ENCODE measurements at places on chromosomes 12 and 14.

DNA sequence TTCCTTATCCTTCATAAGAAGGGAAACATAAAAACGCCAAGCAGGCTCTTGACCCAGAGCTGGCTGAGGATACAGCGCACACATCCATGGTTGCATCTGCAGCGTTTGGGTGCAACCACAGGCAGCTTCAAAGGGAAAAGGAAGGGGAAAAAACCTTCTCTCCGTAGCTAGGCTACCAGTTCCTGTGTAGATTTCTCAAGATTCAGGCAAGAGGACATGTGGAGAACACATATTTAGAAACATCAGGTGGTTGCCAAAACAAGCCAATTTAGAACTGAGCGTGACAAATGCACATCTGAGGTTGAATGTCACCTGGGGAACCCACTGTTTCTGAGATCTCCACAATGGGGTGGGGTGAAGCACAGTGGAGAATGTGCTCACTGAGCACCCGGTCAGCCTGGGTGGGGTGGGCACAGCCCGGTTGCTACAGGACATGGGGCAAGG, 78.3 kb upstream of the BDKRB2 start:
- peaks cover 16% of the 10 kb centered on the region for H3K4me1 ChIP-seq
- DNase-seq, result no peak
- no peak overlapping the region for H3K27ac ChIP-seq
- H3K27me3 ChIP-seq, result no peaks in the 10 kb centered on the region
- H3K4me3 ChIP-seq, result no peak overlapping the region

GRCh38 chr12:18591473-18591872, 146.3 kb downstream of the PLCZ1 start:
- H3K27me3 ChIP-seq, result no peaks in the 10 kb centered on the region
- no peaks in the 10 kb centered on the region for H3K4me1 ChIP-seq
- no peak overlapping the region for H3K4me3 ChIP-seq
- DNase-seq, result no peak
- H3K27ac ChIP-seq, result no peak overlapping the region

- DNase-seq, result no peak
- no peaks in the 10 kb centered on the region for H3K36me3 ChIP-seq
- peaks cover 11% of the 10 kb centered on the region for H3K4me1 ChIP-seq
- no peak overlapping the region for H3K27ac ChIP-seq
These were observed 417.0 kb downstream of the DPF3 start for GRCh38 chr14:72476657-72477499.

GRCh38 chr12:40552868-40553267, 139.4 kb upstream of the CNTN1 start:
- H3K4me1 ChIP-seq, result no peaks in the 10 kb centered on the region
- no peak for DNase-seq
- H3K4me3 ChIP-seq, result no peak overlapping the region

DNA sequence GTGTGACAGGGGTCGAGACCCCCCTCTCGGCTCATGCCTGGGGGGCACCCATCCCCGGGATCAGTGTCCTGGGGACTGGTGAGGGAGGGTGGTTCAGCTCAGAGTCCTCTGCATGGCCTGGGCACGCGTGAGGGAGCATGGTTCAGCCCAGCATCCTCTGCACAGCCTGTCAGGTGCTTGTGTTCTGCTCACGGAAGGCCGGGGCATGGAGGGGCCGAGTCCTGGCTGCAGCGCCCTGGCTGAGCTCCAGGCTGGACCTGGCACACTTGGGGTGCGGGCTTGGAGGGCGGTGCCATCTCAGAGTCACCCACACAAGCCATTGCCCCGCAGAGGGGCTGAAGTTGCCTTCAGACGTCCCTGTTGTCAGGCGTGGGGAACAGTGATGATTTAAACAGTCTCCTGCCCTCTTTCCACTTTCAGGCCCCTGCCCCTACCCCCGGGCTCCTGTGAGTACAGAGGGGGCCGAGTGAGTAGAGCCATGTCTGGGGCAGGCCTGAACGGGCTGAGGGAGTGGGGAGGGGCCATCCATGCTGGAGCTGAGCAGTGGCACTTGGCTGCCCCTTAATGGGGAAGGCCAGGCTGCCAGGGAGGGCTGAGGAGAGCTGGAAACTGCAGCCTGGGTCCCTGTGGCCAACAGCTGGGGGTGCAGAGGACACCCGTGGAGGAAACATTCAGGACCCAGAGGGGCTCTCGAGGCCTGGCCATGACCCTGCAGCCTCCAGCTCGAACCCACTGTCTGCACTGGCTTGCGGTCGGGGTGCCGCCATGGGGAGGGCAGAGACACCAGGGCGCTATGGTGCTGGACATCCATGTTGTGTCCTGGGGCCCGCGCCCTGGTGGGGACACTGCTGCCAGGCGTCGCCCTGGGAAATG, 22.5 kb downstream of the FBRSL1 start:
- H3K27me3 ChIP-seq, result no peaks in the 10 kb centered on the region
- H3K36me3 ChIP-seq, result no peaks in the 10 kb centered on the region
- no peak overlapping the region for H3K27ac ChIP-seq
- no peak for DNase-seq
- H3K4me3 ChIP-seq, result no peak overlapping the region
- no peaks in the 10 kb centered on the region for H3K4me1 ChIP-seq

DNA sequence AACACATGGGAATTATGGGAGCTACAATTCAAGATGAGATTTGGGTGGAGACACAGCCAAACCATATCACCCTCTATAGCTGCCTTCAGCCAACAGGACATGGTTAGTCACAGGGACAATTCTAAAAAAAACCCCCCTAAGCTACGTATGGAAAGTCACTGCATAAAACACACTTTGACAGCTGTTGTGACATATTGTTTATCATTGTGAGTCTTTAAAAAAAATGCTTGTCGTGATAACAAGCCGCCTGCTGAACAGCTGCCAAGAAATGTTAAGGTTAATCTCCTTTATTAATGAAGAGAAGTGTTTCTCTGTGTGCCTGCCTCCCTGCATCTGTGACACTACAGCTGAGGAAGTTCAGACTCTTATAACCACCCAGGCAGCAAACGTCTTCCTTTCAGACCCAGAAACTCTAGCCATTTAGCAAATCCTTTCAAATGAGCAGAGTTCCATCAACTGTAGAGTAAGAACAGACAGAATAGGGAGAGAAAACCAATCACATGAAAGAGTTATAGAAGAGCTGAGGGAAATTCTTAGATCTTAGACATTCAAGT, 1459.6 kb upstream of the TMEM132C start:
- DNase-seq, result no peak
- no peaks in the 10 kb centered on the region for H3K36me3 ChIP-seq
- no peak overlapping the region for H3K4me3 ChIP-seq
- no peaks in the 10 kb centered on the region for H3K4me1 ChIP-seq
- no peak overlapping the region for H3K27ac ChIP-seq
- no peaks in the 10 kb centered on the region for H3K27me3 ChIP-seq

DNA sequence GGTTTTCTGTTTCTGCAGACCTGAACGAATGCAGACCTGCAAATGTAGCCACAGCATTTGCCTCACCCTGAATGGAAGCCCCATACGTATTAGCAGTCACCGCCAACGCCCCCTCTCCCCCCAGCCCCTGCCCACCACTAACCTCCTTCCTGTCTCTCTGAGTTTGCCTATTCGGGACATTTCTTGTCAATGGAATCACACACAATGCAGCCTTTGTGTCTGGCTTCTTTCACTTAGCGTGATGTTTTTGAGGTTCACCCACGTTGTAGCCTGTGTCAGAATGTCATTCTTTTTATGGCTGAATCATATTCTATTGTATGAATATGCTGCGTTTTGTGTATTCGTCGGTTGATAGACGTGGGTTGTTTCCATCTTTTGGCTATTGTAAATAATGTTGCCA, 178.6 kb downstream of the AACS start:
- no peaks in the 10 kb centered on the region for H3K36me3 ChIP-seq
- H3K4me3 ChIP-seq, result no peak overlapping the region
- no peak overlapping the region for H3K27ac ChIP-seq
- peaks cover 38% of the 10 kb centered on the region for H3K4me1 ChIP-seq
- no peaks in the 10 kb centered on the region for H3K27me3 ChIP-seq

GRCh38 chr14:75138492-75138891, 11.6 kb upstream of the NEK9 start:
- peaks cover 42% of the 10 kb centered on the region for H3K4me1 ChIP-seq
- peak overlapping the region; percentile 45 for H3K4me3 ChIP-seq
- peak; percentile 86 for DNase-seq
- no peaks in the 10 kb centered on the region for H3K27me3 ChIP-seq
- H3K36me3 ChIP-seq, result peaks cover 15% of the 10 kb centered on the region

DNA sequence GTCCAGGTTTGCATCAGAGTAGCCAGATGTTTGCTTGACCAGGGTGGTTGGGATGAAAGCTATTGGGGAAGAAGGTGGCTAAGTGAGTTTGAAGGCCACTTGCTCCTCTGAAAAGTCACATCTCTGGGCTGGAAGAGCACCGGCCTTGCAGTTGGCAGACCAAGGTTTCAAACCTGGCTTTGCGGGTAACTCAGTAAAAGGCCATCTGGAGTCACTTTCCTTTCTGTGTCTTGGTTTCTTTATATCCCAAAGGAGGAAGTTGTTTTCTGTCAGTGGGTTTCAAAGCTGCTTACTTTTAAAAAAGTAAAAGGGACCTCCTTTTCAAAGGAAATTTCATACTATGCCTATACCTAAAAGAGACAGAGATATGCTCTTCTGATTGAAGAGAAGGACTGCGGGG, 26.2 kb upstream of the CMA1 start:
- H3K27ac ChIP-seq, result no peak overlapping the region
- H3K4me1 ChIP-seq, result no peaks in the 10 kb centered on the region
- H3K4me3 ChIP-seq, result no peak overlapping the region

DNA sequence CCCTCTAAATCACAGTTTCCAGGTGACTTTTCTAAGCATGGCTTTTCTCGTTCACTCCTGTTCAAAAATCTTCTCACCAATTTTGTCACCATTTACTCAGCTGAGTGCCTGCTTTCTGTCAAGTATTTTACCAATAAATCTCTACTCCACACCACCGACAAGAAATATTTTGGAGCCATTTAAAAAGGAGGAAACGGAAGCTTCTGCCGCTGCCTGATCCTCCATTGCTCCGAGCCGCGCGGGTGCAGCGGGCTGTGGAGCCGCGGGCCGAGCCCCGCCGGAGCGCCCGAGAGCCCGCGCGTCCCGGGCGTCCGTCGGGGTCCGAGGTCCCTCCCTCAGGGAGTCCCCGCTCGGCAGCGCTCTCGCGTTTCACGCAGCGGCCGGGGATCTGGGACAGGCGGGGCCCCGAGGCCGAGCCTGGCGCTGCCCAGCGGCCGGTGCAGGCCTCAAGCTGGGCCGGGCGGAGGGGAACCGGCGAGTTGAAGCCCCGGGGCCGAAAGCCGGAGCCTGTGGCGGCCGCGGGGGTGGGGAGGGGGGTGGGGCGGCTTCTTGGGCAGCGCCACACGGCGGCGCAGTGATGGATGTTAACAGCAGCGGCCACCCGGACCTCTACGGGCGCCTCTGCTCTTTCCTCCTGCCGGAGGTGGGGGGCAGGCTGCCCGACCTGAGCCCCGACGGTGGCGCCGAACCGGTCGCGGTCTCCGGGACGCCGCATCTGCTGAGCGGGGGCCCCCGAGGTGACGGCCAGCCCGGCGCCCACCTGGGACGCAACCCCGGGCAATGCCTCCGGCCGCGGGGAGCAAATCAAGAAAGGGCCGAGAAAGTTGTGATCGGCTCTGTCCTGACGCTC, 1.1 kb upstream of the HEBP1 start:
- peak overlapping the region; percentile 66 for H3K4me3 ChIP-seq
- H3K27me3 ChIP-seq, result no peaks in the 10 kb centered on the region
- peak; percentile 54 for DNase-seq
- no peaks in the 10 kb centered on the region for H3K36me3 ChIP-seq
- peaks cover 15% of the 10 kb centered on the region for H3K4me1 ChIP-seq

DNA sequence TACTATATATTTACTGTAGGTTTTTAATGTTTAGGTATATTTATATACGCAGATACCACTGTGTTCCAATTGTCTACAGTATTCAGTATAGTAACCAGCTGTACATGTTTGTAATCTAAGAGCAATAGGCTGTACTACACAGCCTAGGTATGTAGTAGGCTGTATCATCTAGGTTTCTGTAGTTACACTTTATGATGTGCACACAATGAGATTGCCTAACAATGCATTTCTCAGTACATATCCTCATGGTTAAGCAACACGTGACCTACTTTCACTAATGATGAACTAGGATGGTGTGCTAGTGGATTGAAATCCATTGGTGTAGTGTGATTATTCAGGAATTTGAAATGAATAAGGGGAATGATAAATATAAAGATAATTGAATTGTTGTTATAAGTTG, 77.7 kb downstream of the ETNK1 start:
- H3K27ac ChIP-seq, result no peak overlapping the region
- no peak for DNase-seq
- H3K4me1 ChIP-seq, result peaks cover 6% of the 10 kb centered on the region
- no peaks in the 10 kb centered on the region for H3K27me3 ChIP-seq
- H3K36me3 ChIP-seq, result no peaks in the 10 kb centered on the region

GRCh38 chr14:61132336-61132735, 148.8 kb downstream of the TMEM30B start:
- H3K27ac ChIP-seq, result no peak overlapping the region
- H3K27me3 ChIP-seq, result no peaks in the 10 kb centered on the region
- DNase-seq, result no peak
- H3K36me3 ChIP-seq, result no peaks in the 10 kb centered on the region

GRCh38 chr14:100392356-100392755, 69.2 kb downstream of the SLC25A47 start:
- H3K4me3 ChIP-seq, result no peak overlapping the region
- H3K27ac ChIP-seq, result no peak overlapping the region
- no peak for DNase-seq
- H3K27me3 ChIP-seq, result no peaks in the 10 kb centered on the region

- H3K4me3 ChIP-seq, result no peak overlapping the region
- H3K27me3 ChIP-seq, result no peaks in the 10 kb centered on the region
- H3K4me1 ChIP-seq, result no peaks in the 10 kb centered on the region
- H3K36me3 ChIP-seq, result no peaks in the 10 kb centered on the region
- H3K27ac ChIP-seq, result no peak overlapping the region
- no peak for DNase-seq
These were observed 78.8 kb upstream of the SLC38A4 start for GRCh38 chr12:46904406-46905238.

DNA sequence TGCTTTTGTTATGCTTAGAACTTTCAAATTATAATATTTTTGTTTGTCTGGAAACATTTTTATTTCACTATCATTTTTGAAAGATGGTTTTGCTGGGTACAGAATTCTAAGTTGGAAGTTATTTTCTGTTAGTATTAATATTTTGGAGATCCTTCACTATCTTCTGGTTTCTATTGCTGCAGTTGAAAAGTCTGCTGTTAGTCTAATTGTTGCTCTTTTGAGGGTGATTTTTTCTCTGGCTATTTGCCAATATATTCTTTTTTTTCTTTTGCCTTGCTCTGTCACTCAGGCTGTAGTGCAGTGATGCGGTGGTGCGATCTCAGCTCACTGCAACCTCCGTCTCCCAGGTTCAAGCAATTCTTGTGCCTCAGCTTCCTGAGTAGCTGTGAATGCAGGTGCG, 28.2 kb upstream of the ARID2 start:
- DNase-seq, result no peak
- no peaks in the 10 kb centered on the region for H3K4me1 ChIP-seq
- H3K27ac ChIP-seq, result no peak overlapping the region
- 0 out of 2 replicates have a peak, but pooled peaks cover 2% of the 10 kb centered on the region for H3K27me3 ChIP-seq

DNA sequence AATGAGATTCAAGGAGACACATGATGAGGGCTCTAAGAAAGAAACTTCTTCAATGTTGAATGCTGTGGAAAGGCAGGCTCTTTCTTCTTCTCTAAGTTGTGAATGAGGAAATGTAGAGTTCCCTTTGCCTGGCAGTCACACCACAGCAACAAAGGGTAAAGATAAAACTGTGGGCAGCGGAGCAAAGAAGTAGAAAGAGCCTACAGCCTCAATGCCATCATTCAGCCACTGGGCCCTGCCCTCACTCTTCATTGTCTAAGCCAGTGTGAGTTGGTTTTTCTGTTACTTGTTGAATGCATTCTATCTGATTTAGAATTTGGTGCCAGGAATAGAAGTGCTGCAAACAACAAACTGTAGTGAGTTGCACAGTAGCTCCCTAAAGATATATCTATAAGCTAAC, 12.2 kb downstream of the SDR9C7 start:
- no peaks in the 10 kb centered on the region for H3K4me1 ChIP-seq
- H3K36me3 ChIP-seq, result no peaks in the 10 kb centered on the region
- H3K27me3 ChIP-seq, result no peaks in the 10 kb centered on the region
- H3K27ac ChIP-seq, result no peak overlapping the region
